ENCODE measurements at places on chromosomes 3 and 15. TPM values are rescaled to one million over a fixed set of nuclear protein-coding genes. Genes with fewer than 3 reads are reported as not detected.
A peak's percentile ranks its signal among the peaks of the same experiment; 100 is the strongest.

DNA sequence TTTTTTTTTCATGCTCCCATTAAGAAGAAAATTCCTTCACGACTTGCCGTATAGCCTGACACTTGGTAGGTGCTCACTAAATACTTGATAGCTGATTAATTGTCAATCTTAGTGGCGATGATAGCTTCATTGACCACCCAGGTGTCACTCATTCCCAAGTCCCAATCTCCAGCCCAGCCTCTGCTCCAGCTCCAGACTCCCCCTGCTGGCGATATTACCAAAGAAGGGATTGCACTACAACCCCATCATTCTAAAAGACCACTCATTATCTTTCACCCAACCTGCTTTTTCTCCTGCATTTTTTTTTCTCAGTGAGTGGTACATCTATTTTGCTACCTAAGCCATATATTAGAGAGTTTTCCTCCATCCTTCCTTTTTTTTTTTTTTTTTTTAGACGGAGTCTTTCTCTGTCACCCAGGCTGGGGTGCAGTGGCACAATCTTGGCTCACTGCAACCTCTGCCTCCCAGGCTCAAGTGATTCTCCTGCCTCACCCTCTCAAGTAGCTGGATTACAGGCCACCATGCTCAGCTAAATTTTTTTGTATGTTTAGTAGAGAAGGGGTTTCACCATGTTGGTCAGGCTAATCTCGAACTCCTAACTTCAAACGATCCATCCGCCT lies 19.5 kb upstream of the COMMD2 start:
- no peaks in the 10 kb centered on the region for H3K36me3 ChIP-seq
- no peaks in the 10 kb centered on the region for H3K4me1 ChIP-seq
- H3K4me3 ChIP-seq: no peak overlapping the region

The BCHE gene
- not detected for total RNA-seq

- H3K4me1 ChIP-seq: no peaks in the 10 kb centered on the region
- H3K36me3 ChIP-seq: no peaks in the 10 kb centered on the region
- no peak overlapping the region for H3K4me3 ChIP-seq
These were observed 71.5 kb downstream of the SLCO3A1 start for GRCh38 chr15:91924837-91925495.

DNA sequence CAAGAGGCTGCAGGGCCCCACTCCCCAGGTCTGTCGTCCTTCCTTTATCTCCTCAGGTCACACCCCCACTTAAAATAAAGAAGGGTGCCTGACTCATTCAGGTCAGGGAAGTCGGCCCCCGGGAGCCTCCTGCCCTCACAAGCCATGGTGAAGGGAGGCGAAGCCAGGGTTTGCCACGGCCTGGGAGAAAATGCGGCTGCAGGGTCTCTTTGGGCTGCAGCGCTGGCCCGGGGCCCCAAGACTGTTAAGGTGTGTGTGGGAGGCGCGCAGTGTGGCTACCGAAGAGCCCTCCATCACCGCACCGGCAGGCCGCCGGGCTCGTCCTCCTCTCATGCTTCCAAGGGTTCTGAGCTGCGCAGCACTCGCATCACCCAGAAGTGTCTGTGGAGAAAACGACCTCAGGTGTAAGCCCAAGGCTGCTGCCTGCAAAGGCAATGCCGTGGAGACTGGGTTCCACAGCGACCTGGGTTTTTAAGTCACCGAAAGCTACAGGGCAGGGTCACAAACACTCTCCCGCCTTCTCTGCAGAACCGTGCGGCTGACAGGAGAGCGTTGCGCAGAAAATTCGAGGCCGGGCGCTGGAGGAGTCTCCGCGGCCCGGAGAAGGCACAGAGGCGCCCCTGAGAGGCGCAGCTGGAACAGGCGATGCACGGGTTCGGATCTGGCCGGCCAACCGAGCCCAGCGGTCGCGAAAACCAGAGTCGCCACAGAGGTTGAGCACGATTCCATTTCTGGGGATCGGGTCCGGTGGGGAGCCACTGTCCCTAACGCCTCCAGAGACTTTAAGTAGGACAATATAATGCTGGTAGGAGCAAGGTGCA lies 8.7 kb downstream of the FOXL2 start:
- no peak for DNase-seq
- H3K27ac ChIP-seq: no peak overlapping the region
- H3K4me1 ChIP-seq: 0 out of 2 replicates have a peak, but pooled peaks cover 8% of the 10 kb centered on the region
- peaks cover 35% of the 10 kb centered on the region for H3K27me3 ChIP-seq
- no peak overlapping the region for H3K4me3 ChIP-seq
- H3K36me3 ChIP-seq: no peaks in the 10 kb centered on the region

- no peak overlapping the region for H3K27ac ChIP-seq
- H3K36me3 ChIP-seq: no peaks in the 10 kb centered on the region
- H3K4me1 ChIP-seq: peaks cover 12% of the 10 kb centered on the region
- DNase-seq: no peak
- H3K4me3 ChIP-seq: no peak overlapping the region
These were observed 4.0 kb downstream of the TNFAIP8L3 start for GRCh38 chr15:51090753-51091152.

The CA12 gene
- total RNA-seq: 41.8 TPM

The ITGB5 gene
- total RNA-seq: 523 TPM

- no peak overlapping the region for H3K4me3 ChIP-seq
- H3K27me3 ChIP-seq: peaks cover 19% of the 10 kb centered on the region
- no peaks in the 10 kb centered on the region for H3K4me1 ChIP-seq
- no peak overlapping the region for H3K27ac ChIP-seq
- no peak for DNase-seq
- no peaks in the 10 kb centered on the region for H3K36me3 ChIP-seq
These were observed 101.0 kb upstream of the NMNAT3 start for GRCh38 chr3:139778682-139779233.

GRCh38 chr15:63553388-63553791 lies 43.8 kb upstream of the FBXL22 start:
- DNase-seq: peak; percentile 94

The GRK7 gene
- not detected for total RNA-seq

DNA sequence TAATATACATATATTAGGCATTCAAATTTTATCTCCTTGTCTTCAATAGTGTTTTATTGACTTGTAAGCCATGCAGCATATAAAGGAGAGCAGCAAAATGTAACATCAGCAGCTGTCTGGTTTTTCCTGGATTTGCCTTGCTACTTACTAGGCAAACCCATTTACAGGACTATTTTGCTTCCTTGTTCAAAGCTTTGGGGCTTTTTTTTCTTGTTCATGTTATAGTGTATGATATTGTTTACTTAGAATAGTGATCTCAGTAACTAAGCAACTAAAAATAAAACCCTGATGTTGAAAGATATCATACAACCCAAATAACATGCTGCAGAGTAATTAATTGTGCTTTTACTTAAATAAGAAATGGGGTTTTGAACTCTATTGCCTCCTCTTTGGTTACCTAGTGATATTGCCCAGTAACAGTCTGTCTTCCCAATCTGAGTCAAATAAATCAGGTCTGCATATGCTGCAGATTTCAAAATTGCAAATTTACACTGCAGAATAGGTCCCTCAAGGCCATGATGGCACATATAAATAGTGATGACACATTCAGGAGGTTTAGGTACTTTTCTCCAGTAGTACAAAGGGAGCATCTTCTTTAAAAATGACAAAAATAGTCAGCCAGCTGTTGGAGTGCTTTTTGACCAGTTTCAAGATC lies 578.1 kb upstream of the NECTIN3 start:
- peak; percentile 1 for DNase-seq
- no peaks in the 10 kb centered on the region for H3K36me3 ChIP-seq
- no peak overlapping the region for H3K27ac ChIP-seq
- H3K4me3 ChIP-seq: no peak overlapping the region
- H3K4me1 ChIP-seq: no peaks in the 10 kb centered on the region

The MYZAP gene
- not detected for total RNA-seq

GRCh38 chr3:109154979-109155378 lies 18.5 kb downstream of the C3orf85 start:
- H3K36me3 ChIP-seq: no peaks in the 10 kb centered on the region
- no peaks in the 10 kb centered on the region for H3K27me3 ChIP-seq
- no peak for DNase-seq
- no peak overlapping the region for H3K27ac ChIP-seq

Data from GM23248 (cell line).